AML-193 (cell line): ENCODE measurements at places on chromosomes 13 and 19.

DNA sequence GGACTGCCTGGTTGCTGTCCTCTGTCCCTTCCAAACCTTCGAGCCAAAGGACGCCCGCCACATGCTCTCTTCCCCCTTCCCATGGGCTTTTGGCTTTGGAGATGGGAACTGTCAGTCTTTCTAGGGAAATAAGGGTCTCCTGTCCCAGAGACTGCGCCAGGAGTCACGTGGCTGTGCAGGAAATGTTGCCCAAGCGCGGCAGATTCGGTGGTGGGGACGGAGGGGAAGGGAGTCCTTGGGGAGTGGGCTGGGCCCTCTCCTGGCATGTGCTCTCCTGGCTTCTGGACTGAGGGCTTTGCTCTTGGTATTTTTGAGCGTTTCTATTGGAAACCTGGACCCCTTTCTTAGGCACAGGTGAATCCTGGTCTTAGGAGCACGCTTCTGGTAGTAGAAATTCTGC is 103.2 kb downstream of the KDM4B start:
- no peak for DNase-seq

DNA sequence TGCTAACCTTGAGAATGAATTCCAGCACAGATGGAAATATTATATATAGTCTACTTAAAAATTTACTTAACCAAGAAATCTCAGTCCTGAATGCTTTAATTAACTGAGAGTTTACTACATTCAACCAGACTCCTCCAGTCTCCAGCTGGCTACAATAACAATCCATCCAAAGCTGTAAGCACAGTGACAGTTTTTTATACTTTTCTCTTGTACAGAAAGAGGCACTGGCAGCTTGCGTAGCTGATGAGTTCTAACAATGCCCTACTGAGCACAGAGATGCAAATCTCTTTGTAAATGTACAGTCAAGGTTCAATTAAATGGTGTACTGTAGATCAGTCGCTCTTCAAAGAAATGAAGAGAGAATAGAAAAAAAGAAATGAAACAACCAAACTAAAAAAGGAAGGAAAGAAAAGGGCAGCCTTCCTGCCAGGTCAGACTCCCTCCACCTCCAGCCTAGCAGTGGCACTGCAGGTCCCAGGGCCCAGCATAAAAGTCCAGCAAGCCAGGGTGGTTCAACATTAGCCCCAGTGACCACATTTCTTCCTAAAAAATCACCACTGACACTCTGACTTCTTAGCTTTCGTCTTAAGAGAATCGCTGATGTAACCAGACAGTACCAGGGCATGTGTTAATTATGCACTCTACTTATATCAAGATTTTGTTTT is 88.4 kb downstream of the SACS start:
- no peak for DNase-seq

- no peak for DNase-seq
These were observed 32.2 kb upstream of the ARGLU1 start for GRCh38 chr13:106599875-106600797.

DNA sequence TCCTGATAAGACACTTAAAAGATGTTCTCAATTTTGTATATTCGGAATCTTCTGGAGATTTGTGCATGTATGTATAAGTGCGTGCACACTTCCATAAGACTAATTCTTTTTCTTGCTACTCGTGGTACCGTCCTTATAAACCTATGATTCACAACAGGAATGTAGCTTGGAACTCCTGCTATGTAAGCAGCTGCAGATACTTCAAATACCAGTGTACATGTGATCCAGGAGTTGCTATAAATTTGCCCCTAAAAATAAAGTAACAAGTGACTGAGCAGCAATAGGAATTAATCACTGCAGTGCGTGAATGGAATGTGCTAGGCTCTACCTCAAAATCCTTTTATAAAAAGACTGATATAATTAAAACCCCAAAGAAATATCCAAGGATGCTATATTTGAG is 214.9 kb downstream of the KLF5 start:
- DNase-seq, result no peak

- DNase-seq, result no peak
These were observed 280.8 kb downstream of the ABCC4 start for GRCh38 chr13:95020298-95020987.

GRCh38 chr13:43273362-43273761 is 250.0 kb downstream of the DNAJC15 start:
- DNase-seq, result no peak

- no peak for DNase-seq
These were observed 65.6 kb downstream of the MCF2L start for GRCh38 chr13:113034451-113035212.

GRCh38 chr19:32401992-32402391 is 3.6 kb upstream of the DPY19L3 start:
- DNase-seq, result no peak

GRCh38 chr13:47136504-47136941 is 239.7 kb upstream of the HTR2A start:
- DNase-seq, result no peak

DNA sequence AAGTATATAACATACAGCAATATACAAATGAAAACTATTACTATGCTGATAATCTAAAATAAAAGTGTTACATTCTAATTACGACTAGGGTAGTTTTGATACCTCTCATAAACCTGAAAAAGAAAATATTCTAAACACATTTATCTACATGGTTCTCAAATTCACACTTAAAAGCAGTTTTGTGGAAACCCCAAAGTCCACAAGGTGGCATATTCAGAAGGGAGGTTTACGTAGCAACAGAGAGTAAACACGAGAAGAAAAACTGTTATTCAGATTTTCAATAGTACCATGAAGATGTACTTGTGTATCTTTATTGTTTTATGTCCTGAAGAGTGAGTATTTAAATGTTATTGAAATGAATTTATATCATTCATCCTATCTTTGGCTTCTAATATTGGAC is 275.9 kb upstream of the KLHL1 start:
- no peak for DNase-seq

GRCh38 chr13:70088926-70089325 is 18.7 kb upstream of the ATXN8OS start:
- DNase-seq, result no peak

DNA sequence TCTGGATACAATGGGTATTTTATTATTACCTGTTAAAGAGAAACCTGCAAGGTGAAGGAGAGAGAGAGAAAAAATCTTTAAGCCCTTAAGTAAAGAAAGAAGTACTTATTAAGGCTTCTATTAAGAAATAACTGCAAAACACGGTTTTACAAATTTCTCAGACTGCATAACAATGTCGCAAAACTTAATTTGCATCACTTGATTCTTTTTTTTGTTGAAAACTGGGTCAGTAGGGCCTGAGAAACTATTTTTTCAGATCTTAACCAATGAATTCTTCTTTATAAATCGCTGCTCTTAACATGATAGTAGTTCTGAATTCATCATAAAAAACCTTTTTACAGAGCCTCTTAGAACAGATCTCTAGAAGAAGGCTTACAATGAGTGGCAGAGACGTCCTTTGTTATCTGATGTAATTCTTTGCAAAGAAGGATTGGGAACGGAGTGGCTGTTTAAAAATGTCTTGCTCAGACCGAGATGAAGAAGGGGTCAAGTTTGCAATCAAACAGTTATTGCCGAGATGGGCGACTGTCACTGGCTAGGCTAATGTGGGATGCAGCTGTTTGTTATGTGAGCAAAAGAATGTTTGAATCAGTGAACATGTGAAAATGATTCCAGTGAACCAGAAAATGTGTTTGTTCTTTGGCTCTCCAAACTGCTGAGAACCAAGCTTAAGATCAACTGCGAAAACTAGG is 76.3 kb downstream of the ZNF536 start:
- DNase-seq, result no peak

GRCh38 chr19:19426216-19426615 is 20.7 kb downstream of the GATAD2A start:
- no peak for DNase-seq

- no peak for DNase-seq
These were observed 466.7 kb upstream of the MIR17HG start for GRCh38 chr13:90880790-90881189.

- DNase-seq, result no peak
These were observed 12.1 kb upstream of the TEX26 start for GRCh38 chr13:30920162-30920909.

- DNase-seq, result no peak
These were observed 444.9 kb downstream of the PCDH20 start for GRCh38 chr13:60970736-60971135.

DNA sequence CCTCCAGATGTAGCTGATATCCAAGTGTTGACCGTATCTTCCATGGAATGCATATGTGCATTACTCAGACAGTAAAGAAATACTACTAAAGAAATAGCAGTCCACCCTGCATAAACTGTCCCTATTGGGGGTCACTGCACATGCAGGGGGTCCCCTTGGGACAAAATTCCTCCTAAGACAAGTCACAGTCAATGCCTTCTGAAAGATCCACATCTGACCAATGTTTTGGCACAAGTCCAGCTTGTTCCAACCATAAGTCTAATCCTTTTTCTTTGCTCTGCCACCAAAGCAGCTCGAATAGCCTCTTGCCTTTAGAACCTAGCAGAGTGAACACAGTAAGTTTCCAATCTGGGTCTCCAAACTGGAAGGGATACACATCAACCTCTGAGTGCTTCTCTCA is 87.9 kb downstream of the DIAPH3 start:
- no peak for DNase-seq

DNA sequence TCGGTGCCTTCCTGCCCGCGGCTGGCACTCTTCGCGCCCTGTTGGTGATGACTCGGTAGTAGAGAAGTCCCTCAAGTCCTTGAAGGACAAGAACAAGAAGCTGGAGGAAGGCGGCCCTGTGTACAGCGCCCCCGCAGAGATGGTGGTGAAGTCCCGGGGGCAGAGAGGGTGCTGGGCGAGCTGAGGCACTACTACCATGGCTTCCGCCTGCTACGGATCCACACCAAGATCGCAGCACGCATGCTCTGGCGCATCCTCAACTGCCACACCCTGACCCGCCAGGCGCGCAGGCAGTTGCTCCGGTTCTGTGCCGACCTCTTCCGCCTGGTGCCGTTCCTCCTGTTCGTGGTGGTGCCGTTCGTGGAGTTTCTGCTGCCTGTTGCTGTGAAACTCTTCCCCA is 11.1 kb downstream of the ZSCAN1 start:
- no peak for DNase-seq

GRCh38 chr19:15426485-15427349 is 7.9 kb upstream of the AKAP8L start:
- DNase-seq, result no peak

DNA sequence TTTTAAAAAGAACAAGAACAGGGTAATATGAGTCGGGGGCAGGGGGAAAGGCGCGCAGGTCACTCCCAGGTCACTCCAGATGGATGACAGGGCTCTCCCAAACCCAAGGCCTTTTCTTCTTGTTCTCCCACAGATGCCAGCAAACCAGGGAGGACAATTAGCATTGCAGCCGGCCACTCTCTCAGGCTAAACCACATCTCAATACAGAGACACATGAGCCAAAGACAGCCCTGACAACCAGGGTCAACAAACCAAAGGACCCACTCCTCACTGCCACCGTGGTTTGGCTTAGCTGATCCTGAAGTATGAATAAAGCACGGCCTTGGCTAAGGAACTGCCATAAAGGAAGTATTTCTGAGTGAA is 47.3 kb downstream of the LATS2 start:
- no peak for DNase-seq

DNA sequence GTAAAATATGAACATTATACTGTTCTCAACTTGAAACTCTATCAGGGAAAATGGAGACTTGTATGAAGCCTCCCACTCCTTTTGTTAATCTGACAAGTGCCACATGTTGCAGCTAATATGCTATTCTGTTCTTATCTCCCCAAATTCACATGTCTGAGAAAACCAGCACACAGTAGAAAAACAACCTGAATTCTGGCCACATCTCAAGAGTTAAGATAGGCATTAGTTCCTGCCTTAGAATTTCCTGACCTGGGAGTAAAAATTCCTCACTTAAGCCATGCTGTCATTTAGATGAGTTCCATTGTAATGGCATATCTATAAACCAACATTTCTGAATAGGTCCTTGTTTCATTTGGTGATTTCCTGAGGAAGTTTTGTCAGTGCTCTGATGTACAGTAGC is 1098.5 kb downstream of the EFNB2 start:
- no peak for DNase-seq

DNA sequence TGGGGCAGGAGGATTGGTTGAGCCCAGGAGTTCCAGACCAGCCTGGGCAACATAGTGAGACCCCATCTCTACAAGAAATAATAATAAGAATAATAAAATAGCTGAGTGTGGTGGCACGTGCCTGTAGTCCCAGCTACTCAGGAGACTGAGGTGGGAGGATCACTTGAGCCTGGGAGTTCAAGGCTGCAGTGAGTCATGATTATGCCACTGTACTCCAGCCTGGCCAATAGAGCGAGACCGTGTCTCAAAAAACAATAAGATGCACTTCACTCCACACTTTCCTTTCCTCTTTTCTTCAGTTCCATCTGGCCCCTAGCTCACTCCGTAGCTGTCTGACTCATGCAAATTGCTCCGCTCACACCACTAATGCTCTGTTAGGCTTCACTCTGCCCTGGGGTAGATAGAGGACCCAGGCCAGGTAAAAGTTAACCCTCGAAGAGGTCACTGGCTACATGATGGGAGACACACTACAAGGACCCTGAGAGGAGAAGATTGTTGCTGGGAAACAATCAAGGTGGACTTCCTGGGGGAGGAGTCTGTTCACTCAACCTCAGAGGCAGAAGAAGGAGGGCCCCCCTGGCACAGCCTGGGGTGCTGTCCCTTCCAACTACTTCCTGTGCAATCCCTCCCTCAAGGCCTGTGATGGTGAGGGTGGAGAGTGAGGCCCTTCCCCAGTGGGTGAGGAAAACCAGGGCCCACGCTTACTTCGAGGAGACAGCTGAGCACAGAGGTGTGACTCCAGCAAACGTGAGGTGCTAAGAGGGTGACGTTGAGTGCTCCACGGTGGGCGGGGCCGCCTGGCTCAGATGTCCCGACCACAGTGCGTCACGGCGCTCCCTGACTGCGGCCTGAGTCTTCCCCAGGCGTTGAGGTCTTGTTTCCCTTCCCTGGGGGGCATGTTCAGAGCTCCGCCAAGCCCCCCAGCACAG is 8.8 kb upstream of the TNFSF9 start:
- no peak for DNase-seq

- DNase-seq, result no peak
These were observed 6.3 kb upstream of the ZNF160 start for GRCh38 chr19:53109527-53109926.

DNA sequence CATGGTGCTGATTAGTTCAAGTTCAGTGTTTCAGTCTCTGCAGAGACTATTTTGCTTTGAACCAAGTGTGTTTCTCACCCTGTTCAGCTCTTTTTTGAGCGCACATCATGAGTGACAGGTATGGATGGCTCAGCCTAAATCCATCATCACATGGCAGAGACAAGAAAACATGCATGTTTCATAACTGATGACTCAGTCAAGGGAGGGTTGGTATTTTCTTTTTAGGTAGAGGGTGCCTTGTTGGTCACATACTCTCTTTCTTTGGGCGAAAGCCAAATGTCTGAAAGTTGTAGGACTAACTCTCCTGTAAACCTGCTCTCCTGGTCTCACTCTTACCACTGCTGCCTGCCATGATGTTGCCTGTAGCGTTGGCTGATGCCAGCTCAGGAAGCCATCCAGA is 48.1 kb upstream of the RAP2A start:
- DNase-seq, result no peak

- DNase-seq, result no peak
These were observed 114.5 kb downstream of the POSTN start for GRCh38 chr13:37484056-37484455.

DNA sequence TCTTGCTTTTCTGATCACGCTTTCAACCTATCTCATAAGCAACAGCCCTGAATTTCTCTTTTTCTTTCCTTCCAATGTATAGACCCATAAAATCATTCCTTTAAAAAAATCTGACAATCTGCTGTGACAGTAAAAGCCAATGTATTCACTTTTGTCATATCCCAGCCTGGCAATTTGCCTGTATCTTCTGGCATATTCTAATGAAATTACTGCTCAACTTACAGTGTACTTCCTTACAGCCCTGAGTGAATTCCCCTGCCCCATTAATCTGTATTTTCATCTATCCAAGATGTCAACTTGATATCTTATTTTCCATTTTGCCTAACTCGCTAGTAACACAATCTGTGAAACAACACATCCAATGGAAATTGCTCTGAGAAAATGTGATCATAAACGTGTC is 18.0 kb upstream of the SERP2 start:
- no peak for DNase-seq
